ENCODE measurements at places on chromosomes 11 and 22. TPM values are rescaled to one million over a fixed set of nuclear protein-coding genes. Genes with fewer than 3 reads are reported as not detected.

PRRG4 gene
- total RNA-seq: 0.51 TPM

RNH1 gene
- 168 TPM for total RNA-seq

EIF1AD gene
- total RNA-seq: 29.9 TPM

SCGB1D2 gene
- total RNA-seq: not detected

MUC15 gene
- not detected for total RNA-seq

All from G401 (cell line).